ENCODE measurements at places on chromosomes 1 and 21. TPM values are rescaled to one million over a fixed set of nuclear protein-coding genes. Genes with fewer than 3 reads are reported as not detected.

The PTGER3 gene
- 1.1 TPM for polyA plus RNA-seq

The RUNX1 gene
- 6.4 TPM for polyA plus RNA-seq

The CACNA1S gene
- polyA plus RNA-seq, result not detected

The HMGCS2 gene
- polyA plus RNA-seq, result 1.3 TPM

The KCNJ15 gene
- 4.2 TPM for polyA plus RNA-seq

The SH2D2A gene
- 1.00 TPM for polyA plus RNA-seq

The ADAMTS5 gene
- polyA plus RNA-seq, result 0.41 TPM

The CFHR3 gene
- 0.02 TPM for polyA plus RNA-seq

All from esophagus (tissue), 2 donors.